CD4-positive, alpha-beta T cell treated with Interleukin-17A for 4 hours (primary cell): ENCODE measurements at places on chromosomes 4 and X.

DNA sequence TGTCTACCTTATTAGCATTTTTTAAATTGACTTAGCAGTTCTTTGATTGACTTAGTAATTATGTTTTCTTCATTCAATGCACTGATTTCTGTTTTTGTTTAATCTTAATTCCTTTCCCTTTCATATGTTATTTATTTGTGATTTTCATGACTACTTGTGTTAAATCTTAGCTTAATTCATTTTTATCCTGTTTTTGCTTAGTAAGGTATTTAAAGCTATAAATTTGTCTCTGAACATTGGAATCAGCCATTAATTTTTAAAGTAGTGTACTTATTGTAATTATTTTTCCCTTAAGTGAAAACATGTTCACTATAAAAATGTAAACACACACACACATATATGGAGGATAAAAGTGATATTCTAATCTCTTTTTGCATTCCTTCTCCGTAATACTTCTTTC is 109.1 kb upstream of the DIPK2B start:
- DNase-seq, result no peak

DNA sequence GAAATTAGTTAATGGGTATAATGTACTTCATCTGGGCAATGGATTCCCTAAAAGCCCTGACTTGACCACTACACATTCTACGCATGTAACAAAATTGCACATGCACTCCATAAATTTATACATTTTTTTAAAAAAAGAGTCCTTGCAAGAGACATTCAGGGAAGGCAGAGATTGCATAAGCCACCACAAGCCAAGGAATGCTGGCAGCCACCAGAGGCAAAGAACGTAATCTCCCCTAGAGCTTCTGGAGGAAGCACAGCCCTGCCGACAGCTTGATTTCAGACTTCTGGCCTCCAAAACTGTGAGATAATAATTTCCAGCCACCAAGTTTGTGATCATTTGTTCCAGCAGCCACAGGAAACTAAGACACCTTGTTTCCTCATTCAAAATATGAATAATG is 185.6 kb upstream of the GALNT7 start:
- no peak for DNase-seq

GRCh38 chr4:146436423-146437162 is 85.1 kb downstream of the SLC10A7 start:
- DNase-seq, result no peak

- DNase-seq, result no peak
Observed at GRCh38 chr4:155828628-155829027, 37.4 kb downstream of the ASIC5 start.

DNA sequence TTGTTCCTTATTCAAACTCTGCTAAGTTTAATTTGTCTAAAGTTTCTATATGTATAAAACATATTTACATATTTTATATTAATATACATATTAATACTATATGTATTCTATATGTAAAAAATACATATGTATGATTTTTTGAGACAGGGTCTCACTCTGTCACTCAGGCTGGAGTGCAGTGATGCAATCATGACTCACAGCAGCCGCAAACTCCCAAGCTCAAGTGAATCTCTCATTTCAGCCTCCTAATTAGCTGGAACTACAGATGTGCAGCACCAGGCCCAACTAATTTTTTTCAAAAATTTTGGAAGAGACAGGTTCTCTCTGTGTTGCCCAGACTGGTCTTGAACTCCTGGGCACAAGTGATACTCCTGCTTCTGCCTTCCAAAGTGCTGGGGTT is 684.9 kb downstream of the TRAM1L1 start:
- DNase-seq, result no peak

GRCh38 chr4:23922013-23922412 is 32.2 kb upstream of the PPARGC1A start:
- DNase-seq, result no peak

DNA sequence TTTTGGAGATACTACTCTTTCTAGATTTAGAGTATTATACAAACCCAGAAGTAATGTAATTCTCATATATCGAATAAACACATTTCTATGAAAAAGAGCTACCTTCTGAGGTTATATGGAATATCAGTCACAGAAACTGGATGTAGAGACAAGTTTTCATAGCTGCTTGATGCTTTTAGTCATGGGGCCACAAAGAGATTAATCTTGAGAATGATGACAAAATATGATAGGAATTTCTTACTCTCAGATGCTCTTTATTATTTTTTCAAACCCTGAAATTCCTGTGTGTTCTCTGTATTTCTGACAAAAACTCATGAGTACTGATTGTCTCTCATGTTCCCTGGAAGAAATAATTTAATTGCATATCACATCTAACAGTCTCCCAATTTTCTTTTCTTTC is 662.5 kb downstream of the RAPGEF2 start:
- no peak for DNase-seq

- no peak for DNase-seq
Observed at GRCh38 chrX:122770581-122770980, 413.5 kb upstream of the GRIA3 start.

GRCh38 chrX:24259544-24260240 is 54.2 kb downstream of the SUPT20HL2 start:
- DNase-seq, result peak; percentile 21

DNA sequence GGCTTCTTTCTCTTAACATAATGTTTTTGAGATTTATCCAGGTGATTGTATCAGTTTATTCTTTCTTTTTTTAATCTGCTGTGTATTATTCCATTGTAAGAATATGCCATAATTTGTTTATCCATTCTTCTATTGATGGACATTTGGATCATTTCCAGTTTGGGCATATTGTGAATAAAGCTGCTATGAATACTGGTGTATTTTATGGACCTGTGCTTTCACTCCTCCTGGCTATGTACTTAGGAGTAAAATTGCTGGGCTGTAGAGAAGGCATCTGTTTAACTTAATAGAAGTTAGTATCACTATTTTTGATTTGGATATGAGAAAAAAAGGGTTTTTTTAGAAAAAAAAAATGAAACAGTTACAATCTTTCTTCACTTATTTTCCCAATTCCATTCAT is 50.0 kb upstream of the FAM9C start:
- DNase-seq, result no peak
